ENCODE measurements at places on chromosomes 5 and 9. TPM values are rescaled to one million over a fixed set of nuclear protein-coding genes. Genes with fewer than 3 reads are reported as not detected.

Gene LCN10
- 40.6 TPM for total RNA-seq

DNA sequence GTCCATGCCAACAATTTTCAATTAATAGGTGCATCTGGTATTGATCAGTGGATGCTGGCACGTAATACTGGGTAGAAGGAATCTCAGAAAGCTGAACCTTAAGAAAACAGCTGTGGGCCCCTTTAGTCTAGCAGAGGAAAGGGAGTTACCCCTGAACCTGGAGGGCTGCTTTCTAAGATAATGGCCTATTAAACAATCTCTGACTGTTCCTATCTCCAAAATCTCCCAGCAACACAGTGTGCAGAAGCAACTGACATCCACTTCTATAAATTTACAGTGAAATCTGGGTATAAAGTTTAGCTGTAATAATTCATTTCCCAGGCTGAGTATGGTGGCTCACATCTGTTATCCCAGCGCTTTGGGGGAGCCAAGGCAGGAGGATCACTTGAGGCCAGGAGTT, 198.8 kb downstream of the MAPKAP1 start:
- no peak for DNase-seq

GRCh38 chr5:43619380-43619779, 16.4 kb downstream of the NNT start:
- DNase-seq = no peak

DNA sequence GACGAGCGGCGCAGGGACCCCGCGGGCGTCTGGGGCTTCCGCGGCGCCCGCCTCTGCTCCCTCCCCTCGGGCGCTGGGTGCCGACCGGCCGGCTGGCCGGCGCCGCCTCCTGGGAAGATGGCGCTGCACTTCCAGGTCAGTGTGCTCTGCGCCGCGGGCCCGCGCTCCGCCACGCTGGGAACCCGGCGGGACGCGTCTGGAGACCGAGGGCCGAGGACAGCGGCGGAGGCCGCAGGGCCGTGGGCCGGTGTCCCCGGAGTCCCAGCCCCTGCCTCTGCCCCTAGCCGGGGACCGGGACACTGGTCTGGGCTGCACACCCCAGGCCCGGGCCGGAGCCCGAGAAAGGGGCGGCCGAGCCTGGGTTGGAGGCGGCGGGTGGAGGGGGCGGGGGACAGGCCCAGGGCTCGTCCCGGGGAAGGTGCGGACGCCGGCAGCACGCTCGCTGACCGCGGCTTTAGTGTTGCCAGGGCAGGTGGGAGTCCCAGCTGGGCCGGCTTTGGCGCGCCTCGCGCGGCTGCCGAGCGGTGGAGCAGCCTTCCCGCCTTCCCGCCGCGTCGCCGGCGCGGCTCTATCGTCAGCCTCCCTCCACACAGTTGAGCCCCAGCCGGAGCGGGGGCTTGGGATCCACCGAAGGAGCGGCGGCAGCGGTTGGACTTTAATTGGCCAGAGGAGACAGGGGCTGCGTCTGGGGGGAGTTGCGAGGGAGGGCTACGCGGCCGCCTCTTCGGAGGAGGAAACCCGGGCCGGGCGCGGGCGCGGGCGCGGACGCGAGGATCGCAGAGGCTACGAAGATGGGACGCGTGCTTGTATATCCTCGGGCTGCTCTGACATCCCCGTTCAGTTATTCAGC, at the start of gene RANBP17:
RANBP17 (plus strand) TSS at position 102 of the 850 bp plus-strand sequence.
- peak; percentile 49 for DNase-seq

Gene RAD17
- 23.1 TPM for total RNA-seq

- DNase-seq = no peak
Observed at GRCh38 chr9:118170032-118170955, 466.1 kb downstream of the TLR4 start.

DNA sequence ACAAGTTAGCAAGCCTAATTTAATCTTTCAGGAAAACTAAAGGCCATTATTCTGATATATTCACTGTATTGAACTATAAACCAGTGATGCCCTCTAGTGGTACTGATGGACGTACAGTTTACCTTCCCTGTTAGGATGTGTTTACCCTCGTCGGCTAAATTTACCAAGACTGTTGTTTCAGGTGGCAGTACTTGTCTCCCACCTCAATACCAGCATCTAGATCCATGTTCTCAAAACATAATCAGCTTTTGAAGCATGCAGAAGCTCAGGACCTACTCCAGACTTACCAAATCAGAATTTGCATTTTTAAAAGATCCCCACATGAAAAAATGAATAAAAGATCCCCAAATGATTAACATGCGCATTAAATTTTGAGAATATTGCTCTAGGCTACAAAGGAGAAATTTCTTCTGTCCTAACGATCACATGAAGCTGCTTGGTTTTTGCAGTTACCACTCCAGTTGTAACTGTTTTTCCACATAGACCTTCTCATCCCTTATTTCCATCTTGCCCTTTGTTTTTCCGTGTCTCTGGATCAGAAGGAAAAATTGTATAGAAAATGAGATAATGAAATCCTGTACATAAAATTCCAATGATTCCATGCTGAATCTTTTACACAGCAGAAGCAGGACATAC, 3.2 kb upstream of the BAAT start:
- DNase-seq = no peak

- no peak for DNase-seq
Observed at GRCh38 chr5:68161156-68161555, 54.4 kb upstream of the PIK3R1 start.

DNA sequence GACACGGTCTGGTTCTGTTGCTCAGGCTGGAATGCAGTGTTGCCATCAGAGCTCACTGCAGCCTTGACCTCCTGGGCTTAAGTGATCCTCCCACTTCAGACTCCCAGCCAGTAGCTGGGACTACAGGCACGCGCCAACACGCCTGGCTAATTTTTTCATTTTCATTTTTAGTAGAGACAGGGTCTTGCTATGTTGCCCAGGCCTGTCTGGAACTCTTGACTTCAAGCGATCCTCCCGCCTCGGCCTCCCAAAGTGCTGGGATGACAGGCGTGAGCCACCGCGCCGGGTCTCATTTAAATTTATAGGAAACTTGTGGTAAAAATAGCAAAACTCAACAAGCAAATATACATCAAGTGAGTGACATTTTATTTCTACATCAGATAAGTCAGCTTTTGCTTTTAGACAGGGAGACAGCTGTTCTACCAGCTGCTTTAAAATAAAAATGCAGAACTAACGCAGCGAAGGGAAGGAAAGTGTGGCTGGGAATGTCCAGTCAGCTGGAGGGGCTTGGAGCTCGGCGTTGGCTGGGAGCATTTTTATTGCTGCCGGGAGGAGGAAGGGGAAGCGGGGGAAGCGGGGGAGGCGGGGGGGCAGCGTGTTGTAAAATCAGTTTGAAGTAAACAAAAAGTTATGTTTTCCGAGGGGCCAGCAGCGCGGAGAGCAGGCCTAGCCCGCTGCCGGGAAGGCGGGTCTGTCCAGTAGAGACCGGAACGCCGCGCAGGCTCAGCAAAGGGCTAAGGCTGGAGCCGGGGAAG, 707 bp upstream of the ZFYVE16 start:
- peak; percentile 44 for DNase-seq

DNA sequence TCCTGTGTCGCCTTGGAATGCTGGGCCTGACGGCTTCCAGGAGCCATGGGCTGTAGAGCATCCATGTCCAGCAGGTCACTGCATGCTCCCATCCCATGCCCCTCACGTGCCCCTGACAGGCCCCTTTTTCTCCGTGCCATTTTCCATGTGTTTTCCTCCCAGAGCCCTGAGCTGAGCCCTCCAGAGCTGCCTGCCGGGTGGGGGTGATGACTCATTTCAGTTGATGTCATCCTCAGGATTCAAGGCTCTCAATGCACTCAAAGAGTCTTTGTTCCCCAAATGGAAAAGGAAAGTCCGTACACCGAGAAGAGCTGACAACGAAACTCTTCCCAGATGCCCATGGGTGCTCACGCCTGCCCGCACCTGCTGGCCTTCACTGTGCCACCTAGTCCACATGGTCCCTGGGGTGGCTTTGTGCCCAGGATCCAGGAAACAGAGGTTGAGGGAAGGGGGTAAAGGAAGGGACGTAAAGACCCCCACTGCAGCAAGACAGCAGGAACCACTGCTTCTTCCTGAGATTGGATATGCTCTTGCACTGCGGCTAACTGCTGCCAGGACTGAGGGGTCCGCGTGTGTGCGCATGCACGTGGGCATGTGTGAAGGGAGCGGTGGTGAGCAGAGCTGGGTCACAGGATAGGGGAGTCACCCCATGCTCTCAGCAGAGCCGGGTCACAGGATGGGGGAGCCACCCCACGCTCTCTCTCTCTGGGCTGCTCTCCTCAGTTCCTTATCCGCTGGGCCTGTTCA, 27.6 kb downstream of the COL15A1 start:
- DNase-seq = no peak

DNA sequence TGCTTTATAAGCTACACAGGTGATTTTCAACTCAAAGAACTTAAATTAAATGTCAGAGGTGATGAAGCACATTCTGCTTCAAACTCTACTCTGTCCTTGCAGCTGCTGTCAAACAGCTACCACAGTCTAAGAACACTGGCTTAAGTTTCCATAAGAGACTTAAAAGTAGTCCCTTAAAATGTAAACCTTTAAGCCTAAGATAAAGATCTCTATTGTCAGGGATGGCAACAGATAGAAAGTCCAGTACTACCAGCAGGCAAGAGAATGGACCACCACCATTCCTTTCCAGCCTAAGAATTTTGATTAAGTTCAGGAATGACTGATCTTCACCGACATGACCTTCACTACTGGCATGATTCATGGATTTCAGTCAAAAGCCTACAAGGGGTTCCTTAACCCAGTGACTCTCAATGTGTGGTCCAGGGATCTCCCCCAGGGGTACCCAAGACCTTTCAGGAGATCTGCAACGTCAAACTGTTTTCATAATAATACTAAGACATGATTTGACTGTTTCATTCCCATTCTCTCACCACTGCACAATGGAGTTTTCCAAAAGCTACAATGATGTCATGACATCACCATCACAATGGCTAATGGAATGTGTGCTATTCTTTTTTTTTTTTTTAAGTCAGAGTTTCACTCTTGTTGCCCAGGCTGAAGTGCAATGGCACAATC, 41.1 kb upstream of the PLPP6 start:
- DNase-seq = no peak

Gene PLAC8L1
- 1.1 TPM for total RNA-seq

DNA sequence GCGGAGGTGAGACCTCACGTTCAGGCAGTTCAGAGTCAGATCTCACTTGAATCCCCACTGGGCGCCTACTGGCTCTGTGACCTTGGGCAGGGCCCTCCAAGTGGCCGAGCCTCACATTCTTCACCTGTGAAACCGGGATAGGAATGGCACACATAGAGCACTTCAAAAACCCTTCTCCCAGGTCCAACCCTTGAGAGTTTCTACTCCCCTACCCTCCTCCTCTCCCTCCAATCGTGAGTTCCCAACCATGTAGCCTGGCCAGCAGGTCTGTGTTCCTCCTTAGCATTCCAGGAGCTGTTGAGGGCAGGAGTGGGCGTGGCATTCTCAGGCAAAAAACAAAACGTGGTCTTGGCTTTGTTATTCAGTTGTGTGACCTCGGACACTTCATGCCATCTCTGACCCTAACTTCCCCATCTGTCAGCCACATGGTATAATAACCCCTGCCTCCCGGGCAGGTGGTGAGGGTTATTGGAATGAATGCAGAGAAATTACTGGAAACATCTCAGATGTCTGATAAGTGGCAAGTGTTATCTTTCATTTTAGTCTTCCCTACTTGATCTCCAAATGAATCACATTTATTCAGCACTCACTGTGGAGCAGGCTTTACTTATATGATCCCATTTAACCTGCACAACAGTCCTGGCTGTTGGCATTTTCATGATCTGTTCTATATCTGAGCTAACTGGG, 112.8 kb upstream of the BOD1 start:
- no peak for DNase-seq

DNA sequence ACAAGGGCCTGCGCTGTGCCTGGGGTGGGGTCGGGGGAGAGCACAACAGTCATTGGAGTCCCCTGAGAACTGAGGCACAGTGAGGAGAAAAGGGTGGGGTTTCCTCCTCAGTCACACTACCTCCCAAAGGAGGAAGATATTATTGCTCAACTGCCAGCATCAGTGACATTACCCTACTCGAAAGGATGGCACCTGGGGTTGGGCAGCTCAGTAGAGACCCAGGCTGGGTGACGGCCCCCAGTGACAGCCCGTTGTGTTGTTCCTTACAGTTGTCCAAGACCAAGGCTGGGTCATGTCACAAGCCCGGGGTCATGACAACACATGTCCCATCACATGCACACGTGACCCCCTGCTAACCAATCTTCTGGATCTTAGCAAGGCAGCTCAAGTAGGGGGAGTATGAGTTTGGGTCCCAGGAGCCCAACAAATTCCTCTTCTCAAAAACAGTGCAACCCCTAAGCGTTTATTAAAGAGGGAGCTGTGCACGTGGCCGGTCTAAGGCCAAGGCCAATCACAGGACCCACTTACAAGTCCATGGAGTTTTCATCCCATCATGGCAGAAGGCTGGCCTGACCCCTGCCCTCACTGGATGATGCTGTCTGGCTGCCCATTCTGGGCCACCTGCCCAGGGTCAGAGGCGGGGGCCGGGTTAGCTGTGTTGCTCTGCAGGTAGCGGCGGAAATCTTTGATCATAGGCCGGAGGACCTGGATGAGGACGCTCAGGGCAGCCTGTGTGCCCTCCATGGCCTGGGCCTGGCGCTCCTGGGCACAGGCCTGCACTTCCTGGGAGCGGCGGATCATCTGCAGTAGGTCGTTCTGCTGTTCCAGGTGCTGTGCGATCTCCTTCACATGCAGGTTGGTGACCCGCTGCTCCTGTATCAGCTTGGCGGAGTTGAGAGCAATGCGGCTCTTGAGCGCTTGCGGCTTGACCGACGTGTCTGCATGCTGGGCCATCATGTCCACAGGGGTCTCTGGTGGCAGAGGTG, 4.0 kb downstream of the NAIF1 start:
- DNase-seq = no peak

DNA sequence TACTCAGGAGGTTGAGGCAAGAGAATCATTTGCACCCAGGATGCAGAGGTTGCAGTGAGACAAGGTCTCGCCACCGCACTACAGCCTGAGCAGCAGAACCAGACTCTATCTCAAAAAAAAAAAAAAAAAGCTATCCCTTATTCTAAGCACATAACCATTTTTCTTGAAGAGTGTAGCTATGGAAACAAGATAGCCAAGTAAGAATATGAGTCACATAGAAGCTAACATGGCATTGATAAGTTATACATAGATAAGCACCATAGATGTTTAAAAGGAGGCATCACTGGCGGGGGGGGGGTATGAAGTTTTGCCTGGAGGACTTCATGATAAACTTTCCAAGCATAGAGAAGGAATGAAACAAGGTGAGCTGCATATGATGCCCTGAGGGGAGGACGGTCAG, 26.0 kb downstream of the CHSY3 start:
- no peak for DNase-seq
